Mesendoderm (in vitro differentiated cells): ENCODE measurements at places on chromosomes 12 and 14.
A peak's percentile ranks its signal among the peaks of the same experiment; 100 is the strongest.

- H3K27ac ChIP-seq: no peak overlapping the region
- H3K4me3 ChIP-seq: no peak overlapping the region
- H3K27me3 ChIP-seq: no peaks in the 10 kb centered on the region
- no peaks in the 10 kb centered on the region for H3K4me1 ChIP-seq
Measured at GRCh38 chr14:92568621-92569479, 55.3 kb downstream of the RIN3 start.

GRCh38 chr12:40953076-40953475 is 235.0 kb upstream of the PDZRN4 start:
- H3K4me3 ChIP-seq: no peak overlapping the region
- H3K4me1 ChIP-seq: no peaks in the 10 kb centered on the region
- no peaks in the 10 kb centered on the region for H3K27me3 ChIP-seq

- no peaks in the 10 kb centered on the region for H3K4me1 ChIP-seq
- no peaks in the 10 kb centered on the region for H3K27me3 ChIP-seq
- H3K27ac ChIP-seq: no peak overlapping the region
- no peaks in the 10 kb centered on the region for H3K36me3 ChIP-seq
Measured at GRCh38 chr14:88289996-88290395, 33.1 kb downstream of the KCNK10 start.

- no peak overlapping the region for H3K27ac ChIP-seq
- no peaks in the 10 kb centered on the region for H3K27me3 ChIP-seq
- no peaks in the 10 kb centered on the region for H3K4me1 ChIP-seq
- peak; percentile 25 for DNase-seq
Measured at GRCh38 chr14:61753631-61754030, 8.6 kb upstream of the SNAPC1 start.

DNA sequence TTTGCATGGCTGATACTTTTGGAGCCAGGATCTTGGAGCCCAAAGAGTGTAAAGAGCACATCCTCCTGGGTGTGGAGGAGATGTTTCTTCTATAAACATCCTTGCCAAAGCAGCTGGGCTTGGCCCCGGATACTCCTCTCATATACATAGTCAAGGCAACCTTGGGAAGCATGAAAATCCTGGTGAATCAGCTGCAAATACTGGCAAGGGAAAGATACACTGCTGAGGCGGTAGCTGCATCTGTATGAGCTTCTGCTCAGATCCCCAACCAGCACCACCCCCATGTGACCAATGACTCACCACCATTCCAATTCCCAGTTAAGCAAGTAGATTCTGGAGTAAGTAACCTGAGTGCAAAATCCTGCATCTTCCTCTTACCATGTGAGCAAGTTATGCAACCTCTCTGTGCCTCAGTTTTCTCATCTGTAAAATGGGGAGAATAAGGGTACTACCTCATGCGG is 567.4 kb downstream of the MED13L start:
- peak; percentile 59 for DNase-seq
- no peak overlapping the region for H3K27ac ChIP-seq
- H3K36me3 ChIP-seq: no peaks in the 10 kb centered on the region
- H3K27me3 ChIP-seq: no peaks in the 10 kb centered on the region

DNA sequence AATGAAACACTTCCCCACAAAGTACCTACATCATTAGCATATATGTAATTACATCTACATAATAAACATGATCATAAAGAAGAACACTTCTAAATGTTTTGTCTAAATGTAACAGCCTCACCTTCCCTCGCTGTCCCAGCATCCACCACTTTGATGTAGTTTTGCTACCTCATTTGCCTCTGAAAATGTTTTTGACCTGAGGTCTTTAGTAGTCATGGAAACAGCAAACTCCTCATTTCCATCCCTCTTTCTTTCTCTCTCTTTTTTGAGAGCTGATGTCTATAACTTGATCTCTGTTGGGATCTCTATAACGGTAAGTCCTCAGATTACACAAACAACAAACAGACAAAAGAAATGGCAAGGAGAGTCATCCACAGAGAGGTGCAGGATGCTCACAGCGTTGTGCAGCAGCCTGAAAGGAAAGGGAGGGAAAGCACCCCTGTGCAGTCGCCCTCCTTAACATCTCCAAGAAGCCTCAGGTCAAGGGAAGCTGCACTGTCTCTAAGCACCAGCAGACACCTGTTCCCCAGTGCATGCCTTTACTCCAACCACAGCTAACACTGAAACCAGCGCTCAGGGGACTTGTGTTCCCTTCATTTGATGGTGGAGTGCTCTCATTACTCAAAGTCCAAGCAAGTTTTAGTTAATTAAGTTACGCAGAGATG is 268.7 kb downstream of the TMEM132D start:
- peaks cover 4% of the 10 kb centered on the region for H3K4me1 ChIP-seq
- no peak overlapping the region for H3K4me3 ChIP-seq
- no peak for DNase-seq
- H3K27me3 ChIP-seq: no peaks in the 10 kb centered on the region

GRCh38 chr12:94615260-94616181 is 34.8 kb downstream of the TMCC3 start:
- no peaks in the 10 kb centered on the region for H3K27me3 ChIP-seq
- H3K4me3 ChIP-seq: no peak overlapping the region
- peak; percentile 55 for DNase-seq
- H3K36me3 ChIP-seq: no peaks in the 10 kb centered on the region

GRCh38 chr12:128513831-128514230 is 246.9 kb downstream of the TMEM132C start:
- DNase-seq: no peak
- no peak overlapping the region for H3K4me3 ChIP-seq
- H3K27ac ChIP-seq: no peak overlapping the region
- no peaks in the 10 kb centered on the region for H3K36me3 ChIP-seq
- H3K27me3 ChIP-seq: no peaks in the 10 kb centered on the region
- no peaks in the 10 kb centered on the region for H3K4me1 ChIP-seq

- no peak overlapping the region for H3K4me3 ChIP-seq
- peak; percentile 8 for DNase-seq
- no peaks in the 10 kb centered on the region for H3K4me1 ChIP-seq
- no peak overlapping the region for H3K27ac ChIP-seq
Measured at GRCh38 chr14:70599345-70599744, 1.1 kb downstream of the MED6 start.

GRCh38 chr14:49767571-49768300 is at the start of gene KLHDC2:
KLHDC2 (plus strand) TSS chr14:49768153; CDS start chr14:49768469, 316 bp downstream.
- DNase-seq: peak; percentile 92
- peak within 1 kb of the TSS; percentile 99 for H3K27ac ChIP-seq

- DNase-seq: peak; percentile 73
- no peak overlapping the region for H3K4me3 ChIP-seq
- H3K36me3 ChIP-seq: no peaks in the 10 kb centered on the region
- no peak overlapping the region for H3K27ac ChIP-seq
- peaks cover 5% of the 10 kb centered on the region for H3K4me1 ChIP-seq
Measured at GRCh38 chr14:89600950-89601826, 184.2 kb upstream of the FOXN3 start.

DNA sequence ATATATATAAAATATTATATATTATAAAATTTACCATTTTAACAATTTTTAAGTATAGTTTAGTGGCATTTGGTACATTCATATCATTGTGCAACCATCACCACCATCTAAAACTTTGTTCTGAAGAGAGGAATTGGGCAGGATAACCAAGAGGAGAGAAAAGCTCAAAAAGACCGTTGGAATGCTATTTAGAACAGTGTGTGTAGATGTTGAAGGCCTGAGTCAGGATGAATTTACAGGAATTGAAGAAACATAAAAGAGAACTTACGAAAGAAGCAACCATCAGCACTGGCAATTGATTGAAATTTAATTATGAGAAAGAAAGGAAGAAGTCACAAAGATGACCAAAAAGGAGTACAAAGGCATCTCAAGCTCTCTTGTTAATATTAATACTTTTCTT is 196.9 kb upstream of the PWP1 start:
- H3K4me3 ChIP-seq: no peak overlapping the region
- DNase-seq: no peak
- H3K36me3 ChIP-seq: no peaks in the 10 kb centered on the region
- no peak overlapping the region for H3K27ac ChIP-seq
- H3K27me3 ChIP-seq: no peaks in the 10 kb centered on the region
- H3K4me1 ChIP-seq: no peaks in the 10 kb centered on the region

DNA sequence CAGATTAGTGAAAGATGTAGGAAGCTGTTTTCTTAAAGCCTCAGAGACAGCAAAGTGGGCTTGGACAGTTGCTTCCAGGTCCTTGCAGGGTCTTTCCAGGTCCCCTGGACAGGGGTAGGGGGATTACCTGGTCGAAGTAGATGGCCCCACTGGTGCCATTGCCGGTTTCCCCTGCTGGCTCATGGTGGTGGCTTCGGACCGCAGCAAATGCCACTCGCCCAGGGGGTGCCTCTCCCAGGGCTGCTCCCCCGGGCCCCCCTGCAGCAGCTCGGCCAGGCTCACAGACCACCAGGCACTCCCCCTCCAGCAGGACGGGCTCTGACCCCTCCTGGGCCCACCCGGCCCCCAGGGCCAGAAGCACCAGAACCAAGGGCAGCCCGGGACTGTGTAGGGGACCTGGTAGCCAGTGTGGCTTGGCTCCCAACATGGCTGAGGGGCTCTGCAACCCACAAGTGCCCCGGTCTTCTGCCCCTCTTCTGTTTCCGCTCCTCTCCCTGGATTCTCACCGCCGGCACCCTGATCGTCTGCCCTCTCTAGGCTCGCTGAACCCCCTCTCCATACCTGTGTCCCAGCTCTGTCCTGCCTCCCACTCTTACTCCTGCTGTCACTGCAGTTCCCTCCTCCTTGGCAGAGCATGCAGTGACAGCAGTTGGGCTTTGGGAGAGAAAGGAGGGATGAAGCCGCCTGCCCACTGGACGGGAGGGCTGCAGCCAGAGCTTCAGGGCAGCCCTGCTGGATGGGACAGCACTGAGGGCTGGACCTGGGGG is 657 bp downstream of the CBLN3 start:
- no peaks in the 10 kb centered on the region for H3K36me3 ChIP-seq
- H3K4me1 ChIP-seq: peaks cover 2% of the 10 kb centered on the region
- no peak overlapping the region for H3K4me3 ChIP-seq
- DNase-seq: peak; percentile 26
- no peaks in the 10 kb centered on the region for H3K27me3 ChIP-seq

GRCh38 chr12:130968611-130969010 is 14.9 kb downstream of the ADGRD1 start:
- no peaks in the 10 kb centered on the region for H3K36me3 ChIP-seq
- no peak overlapping the region for H3K27ac ChIP-seq
- no peaks in the 10 kb centered on the region for H3K27me3 ChIP-seq
- no peak for DNase-seq

DNA sequence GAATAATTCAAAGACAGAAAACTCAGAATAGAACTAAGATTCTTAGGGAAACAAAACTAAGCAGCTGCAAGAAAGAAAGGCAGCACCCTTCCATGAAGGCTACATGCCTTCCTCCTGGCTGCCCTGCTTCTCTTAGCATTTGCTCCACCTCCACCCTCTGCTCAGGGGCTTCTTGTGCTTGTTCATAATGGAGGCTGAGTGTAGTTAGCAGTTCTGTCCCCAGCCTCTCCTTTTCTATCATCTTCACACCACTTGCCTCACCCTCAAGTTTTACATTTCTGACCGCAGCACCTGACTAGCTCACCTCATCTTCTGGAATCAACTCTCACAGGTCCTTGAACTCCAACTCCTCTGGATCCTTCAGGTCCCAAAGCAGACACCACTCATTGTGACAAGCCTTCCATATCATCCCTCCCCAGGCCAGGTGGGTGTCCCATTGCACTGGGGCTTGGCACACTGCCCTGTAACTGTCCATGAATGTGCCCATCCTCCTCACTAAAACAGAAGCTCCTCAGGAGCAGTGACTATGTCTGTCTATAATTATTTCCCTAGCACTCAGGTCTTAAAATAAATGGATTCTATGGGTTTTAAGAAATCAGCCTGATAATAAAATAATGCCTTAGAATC is 139.1 kb downstream of the TMTC1 start:
- no peak overlapping the region for H3K27ac ChIP-seq
- no peaks in the 10 kb centered on the region for H3K36me3 ChIP-seq
- H3K27me3 ChIP-seq: no peaks in the 10 kb centered on the region
- peak; percentile 14 for DNase-seq

DNA sequence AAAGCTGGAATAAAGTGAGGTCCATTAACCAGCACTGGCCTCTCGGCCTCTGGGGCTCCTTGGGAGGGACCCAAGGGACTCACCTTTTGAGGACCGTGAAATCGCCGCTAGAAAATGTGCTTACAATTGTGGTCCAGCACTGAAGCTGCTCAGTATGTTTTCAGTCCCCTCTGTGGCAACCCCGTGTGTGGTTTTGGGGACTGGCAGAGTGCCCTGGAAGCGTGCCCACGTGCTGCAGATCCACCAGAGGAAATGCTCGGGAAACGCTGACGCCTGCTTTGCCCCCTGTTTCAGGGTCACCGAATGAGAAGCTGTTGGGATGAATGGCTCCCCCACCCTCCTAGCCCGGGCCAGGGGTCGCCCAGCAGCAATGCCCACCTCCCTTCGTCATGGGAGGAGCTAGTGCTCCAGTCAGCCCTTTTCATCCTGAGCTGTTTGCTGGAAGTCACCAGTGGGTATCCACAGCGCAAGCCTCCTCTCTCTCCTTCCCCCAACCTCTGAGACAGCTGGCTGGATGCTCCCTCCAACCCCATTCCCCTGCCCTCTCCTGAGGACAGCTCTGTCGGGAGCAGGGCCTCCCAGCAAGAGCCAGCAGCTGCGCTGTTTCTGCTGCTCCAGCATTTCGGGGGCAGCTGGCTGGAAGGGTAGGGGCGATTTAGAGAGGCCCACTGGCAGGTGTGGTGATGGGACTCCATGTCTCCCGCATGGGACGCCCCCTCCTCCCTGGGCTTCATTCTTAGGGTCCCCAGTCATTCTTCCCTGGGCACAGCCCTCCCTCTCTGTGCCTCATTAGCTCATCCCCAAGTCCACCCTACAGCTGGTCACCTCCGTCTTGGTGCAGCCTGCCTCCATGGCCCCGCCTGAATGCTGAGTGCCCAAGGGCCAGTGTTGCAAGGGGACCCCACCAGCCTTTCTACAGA is 33.2 kb upstream of the PPP1R13B start:
- no peak for DNase-seq
- H3K4me1 ChIP-seq: peaks cover 5% of the 10 kb centered on the region
- no peaks in the 10 kb centered on the region for H3K27me3 ChIP-seq
- no peaks in the 10 kb centered on the region for H3K36me3 ChIP-seq

- DNase-seq: no peak
- H3K27ac ChIP-seq: no peak overlapping the region
- H3K4me1 ChIP-seq: no peaks in the 10 kb centered on the region
- no peaks in the 10 kb centered on the region for H3K27me3 ChIP-seq
Measured at GRCh38 chr14:61048640-61049039, 67.6 kb downstream of the SLC38A6 start.

- DNase-seq: no peak
- no peaks in the 10 kb centered on the region for H3K27me3 ChIP-seq
- H3K27ac ChIP-seq: no peak overlapping the region
- H3K4me1 ChIP-seq: no peaks in the 10 kb centered on the region
Measured at GRCh38 chr14:76518366-76518765, 142.4 kb downstream of the ESRRB start.
